ENCODE measurements at places on chromosomes 6 and 20.
A peak's percentile ranks its signal among the peaks of the same experiment; 100 is the strongest.

DNA sequence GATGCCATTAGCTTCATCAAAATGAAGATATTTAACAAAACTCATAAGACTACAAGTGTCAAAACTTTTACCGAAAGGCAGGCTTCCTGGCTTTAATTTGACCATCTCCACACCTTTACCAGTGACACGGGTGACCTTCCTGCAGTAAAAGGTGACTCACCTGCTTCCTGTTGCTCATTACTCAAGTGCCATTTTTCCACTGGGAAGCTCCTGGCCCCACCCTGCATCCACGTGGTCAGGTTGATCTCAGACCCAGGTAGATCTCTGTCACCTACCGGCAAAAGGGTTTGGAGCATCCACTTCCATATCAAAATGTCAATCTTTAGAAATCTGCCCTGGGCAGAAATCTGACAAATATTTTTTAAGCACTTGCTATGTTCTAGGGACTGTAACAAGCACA lies 31.9 kb upstream of the CDH4 start:
- DNase-seq = no peak

DNA sequence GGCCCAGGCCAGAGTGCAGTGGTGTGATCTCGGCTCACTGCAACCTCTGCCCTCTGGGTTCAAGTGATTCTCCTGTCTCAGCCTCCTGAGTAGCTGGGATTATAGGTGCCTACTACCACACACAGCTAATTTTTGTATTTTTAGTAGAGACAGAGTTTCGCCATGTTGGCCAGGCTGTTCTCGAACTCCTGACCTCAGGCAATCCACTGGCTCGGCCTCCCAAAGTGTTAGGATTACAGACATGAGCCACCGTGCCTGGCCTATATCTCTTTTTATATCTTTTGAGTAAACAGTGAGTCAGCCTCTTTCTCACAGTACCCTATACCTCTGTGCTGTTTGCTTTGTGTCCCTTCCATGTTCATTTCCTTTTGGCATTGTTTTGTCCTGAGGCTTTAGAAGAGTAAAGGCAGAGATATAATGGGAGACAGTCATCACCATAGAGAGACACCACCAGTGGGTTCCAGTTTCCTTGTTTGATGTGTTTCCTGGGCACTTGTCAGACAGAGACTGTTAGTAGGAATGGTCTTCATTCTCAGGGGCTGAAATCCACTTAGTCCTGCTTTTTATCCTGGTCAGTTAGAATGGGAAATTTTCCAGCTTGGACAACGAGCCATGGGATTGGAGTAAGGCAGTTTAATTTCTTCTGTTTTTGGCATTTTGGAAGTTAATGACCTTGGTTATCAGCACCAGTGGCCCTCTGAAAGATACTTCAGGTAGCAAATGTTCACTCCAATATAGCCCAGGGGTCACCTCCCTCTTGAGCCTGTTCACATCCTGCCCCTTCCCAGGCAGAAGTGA lies 32.2 kb upstream of the ASXL1 start:
- peak; percentile 61 for DNase-seq

GRCh38 chr6:155509743-155510475 lies 54.3 kb upstream of the NOX3 start:
- DNase-seq = no peak

GRCh38 chr20:4052554-4052953 lies 37.2 kb upstream of the RNF24 start:
- DNase-seq = no peak

DNA sequence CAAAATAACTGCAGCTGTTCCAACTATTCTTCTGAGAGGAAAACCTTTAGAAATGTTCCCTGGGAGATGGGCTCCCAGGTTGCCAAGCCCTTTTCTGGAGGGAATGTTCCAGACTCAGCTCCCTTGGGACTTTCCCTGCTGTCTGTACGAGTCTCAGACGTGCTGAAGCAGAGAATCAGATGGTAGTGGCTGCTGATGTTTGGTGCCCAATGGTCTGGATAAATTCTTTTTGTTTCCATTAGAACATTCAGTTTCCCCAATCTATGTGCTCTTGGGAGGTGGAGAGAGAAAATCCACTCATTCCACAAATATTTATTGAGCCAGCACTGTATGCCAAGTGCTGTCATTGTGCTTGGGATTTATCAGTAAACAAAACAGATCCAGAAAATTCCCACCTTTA lies 40.0 kb downstream of the SNHG17 start:
- no peak for DNase-seq

GRCh38 chr6:31535538-31536324 lies 6.1 kb downstream of the DDX39B start:
- no peak for DNase-seq

GRCh38 chr20:9550871-9551270 lies 36.5 kb downstream of the LAMP5 start:
- no peak for DNase-seq

GRCh38 chr20:5557123-5557522 lies 193.1 kb upstream of the SHLD1 start:
- DNase-seq = peak; percentile 80

GRCh38 chr6:44333273-44333919 lies 9.1 kb upstream of the SPATS1 start:
- no peak for DNase-seq

GRCh38 chr6:157314705-157315321 lies 8.5 kb downstream of the TMEM242 start:
- DNase-seq = no peak

DNA sequence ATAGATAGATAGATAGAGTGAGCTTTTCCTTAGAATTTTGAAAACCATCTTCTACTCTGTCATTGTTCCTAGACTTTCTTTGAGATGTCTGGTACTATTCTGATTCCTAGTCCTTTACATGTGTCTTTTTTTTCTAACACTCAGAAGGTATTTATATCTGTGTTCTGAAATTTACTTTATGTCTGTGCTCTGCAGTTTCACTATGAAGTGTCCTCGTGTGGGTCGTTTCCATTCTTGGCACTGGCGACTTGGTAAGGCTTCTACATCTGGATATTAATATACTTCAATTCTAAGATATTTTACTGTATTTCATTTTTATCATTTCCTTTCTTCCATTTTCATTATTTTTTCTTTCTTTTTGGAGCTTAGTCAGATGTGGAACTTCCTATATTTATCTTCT lies 87.0 kb downstream of the FHL5 start:
- DNase-seq = no peak

- no peak for DNase-seq
Observed at GRCh38 chr20:43558412-43559146, at the start of gene SGK2. Gene SGK2, plus strand, starts transcription at chr20:43559027. Its CDS starts 7,469 bp downstream, at chr20:43566496.

- DNase-seq = peak; percentile 89
Observed at GRCh38 chr20:34069341-34070078, 42.5 kb downstream of the EIF2S2 start.

DNA sequence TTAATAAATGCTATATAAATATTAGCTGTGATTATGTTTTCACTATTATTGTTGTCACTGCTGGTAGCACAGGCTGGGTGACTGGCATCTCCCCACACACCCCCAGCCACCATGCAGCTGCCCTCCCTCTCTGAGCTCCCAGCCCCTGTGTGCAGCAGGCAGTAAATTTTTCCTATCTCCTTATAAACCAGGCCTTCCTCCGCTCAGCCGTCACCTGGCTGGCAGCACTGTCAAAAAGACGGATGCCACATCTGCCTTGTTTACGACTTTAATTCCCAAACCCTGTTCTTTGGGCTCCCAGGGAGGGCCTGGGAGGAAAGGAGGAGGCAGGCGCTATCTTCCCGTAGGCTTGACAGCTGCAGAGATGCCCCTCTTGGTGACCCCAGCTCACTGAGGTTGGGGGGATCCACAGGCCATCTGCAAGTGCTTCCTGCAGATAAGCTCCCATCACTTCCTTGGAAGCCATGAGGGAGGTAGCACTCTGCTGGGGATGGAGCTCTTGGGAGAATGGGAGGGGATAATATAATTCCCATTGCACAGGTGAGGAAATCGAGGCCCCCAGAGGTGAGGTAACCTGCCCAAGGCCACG lies 94.5 kb downstream of the GRM4 start:
- DNase-seq = no peak

- DNase-seq = no peak
Observed at GRCh38 chr6:45898941-45899682, 116.5 kb downstream of the CLIC5 start.

DNA sequence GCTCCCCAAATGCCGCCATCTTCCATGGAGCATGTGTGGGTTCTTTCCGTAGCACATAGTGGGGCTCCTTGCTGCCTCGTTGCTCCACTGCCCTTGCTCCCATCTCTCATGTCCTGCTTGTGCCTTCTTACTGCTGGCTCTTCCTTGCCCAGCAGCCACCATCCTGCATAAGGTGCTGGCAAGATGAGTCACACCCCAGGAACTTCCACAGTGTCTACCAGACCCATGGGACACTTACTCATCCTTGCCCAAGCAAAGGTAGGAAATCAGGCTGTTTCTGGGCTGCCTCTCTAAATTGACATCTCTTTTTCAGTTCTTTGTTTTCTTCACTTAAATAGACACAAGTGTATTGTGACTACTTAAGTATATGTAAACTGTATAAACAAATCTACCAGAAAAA lies 39.4 kb upstream of the RGS17 start:
- DNase-seq = peak; percentile 15

DNA sequence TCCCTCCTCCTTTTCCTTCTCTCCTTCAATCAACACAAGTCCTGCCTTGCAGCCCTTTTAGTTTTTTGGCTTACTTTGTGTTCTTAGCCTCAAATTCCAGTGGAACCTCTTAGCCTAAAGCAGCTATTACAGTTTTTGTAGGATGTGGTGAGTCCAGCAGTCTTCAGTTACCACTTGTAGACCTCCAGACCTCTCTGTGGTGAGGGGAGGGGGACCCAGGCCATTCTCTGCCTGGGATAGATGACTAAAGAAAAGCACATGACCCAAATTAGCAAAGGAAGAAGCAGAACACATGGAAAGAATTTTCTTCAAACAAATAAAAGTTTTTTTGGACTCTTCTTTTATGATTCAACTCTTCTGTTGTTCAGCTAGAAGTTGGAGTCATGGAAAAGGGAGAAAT lies 246.5 kb downstream of the HAO1 start:
- no peak for DNase-seq

DNA sequence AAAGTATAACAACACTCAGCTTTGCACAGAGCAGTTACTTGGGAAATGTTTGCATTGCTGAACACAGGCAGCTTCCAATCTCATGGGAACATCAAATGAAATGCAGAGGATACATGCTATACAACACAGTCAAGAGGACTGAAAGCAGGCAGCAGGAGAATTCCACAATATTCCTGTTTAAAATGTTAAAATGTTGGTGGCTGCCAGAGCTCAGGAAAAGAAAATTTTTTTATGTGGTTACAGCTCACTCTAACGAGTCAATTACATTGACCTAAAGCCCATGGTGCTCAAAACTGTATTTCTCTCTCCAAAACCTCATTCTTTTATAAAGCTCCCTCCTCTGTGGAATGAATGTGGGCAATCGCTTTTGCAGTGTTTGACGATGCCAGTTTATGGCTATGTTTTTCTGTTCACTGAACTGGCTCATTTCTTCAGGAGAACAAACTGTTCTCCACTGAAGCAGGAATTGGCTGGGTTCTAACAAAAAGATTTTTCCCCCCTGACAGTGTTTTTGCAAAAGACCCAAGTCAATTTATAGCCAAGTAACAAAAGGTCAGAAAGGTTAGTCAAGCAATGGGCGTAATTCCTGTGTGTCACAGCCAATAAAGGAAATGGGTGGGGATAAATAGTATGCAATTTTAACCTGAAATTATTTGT lies 69.0 kb downstream of the ZHX3 start:
- DNase-seq = no peak

GRCh38 chr20:50259705-50260478 lies 69.3 kb downstream of the CEBPB start:
- DNase-seq = peak; percentile 65

- no peak for DNase-seq
Observed at GRCh38 chr20:52461582-52461981, 270.0 kb upstream of the ZFP64 start.

DNA sequence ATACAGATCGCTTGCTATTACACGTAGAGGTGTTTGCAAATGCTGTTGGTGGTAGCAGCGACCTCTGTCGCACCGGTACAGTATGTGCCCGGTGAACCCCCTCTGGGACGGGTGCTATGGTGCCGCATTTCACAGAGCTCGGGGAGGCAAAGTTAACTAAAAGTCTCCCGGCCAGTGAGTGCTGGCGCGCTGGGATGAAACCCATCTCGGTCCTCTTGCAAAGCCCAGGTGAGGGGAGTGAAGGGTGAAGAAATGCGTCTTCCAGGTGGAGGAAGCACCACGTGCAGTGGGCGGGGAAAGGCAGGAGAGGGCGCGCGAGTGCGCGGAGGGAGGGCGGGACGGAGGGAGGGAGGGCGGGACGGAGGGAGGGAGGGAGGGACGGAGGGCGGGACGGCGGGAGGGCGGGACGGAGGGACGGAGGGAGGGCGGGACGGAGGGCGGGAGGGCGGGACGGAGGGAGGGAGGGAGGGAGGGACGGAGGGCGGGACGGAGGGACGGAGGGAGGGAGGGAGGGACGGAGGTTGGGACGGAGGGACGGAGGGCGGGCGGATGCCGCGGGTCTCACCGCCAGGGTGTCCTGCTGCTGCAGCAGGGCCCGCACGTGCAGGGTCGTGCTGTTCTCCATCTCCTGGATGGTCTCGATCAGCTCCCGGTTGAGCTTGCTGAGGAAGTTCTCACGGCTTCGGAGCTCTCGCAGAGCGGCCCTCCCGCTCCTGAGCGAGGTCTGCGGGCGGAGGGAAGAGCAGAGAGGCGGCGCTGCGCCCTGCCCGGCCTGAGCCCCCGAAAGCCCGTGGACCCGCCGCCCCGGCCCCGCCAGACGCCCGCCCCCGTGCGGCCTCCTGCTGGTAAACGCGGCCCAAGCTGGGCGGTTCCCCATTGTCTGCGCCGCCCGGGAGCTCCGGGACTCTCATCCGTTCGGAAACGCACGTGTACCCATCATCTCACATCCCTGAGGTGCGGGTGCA lies 11.7 kb downstream of the C20orf96 start:
- DNase-seq = no peak

DNA sequence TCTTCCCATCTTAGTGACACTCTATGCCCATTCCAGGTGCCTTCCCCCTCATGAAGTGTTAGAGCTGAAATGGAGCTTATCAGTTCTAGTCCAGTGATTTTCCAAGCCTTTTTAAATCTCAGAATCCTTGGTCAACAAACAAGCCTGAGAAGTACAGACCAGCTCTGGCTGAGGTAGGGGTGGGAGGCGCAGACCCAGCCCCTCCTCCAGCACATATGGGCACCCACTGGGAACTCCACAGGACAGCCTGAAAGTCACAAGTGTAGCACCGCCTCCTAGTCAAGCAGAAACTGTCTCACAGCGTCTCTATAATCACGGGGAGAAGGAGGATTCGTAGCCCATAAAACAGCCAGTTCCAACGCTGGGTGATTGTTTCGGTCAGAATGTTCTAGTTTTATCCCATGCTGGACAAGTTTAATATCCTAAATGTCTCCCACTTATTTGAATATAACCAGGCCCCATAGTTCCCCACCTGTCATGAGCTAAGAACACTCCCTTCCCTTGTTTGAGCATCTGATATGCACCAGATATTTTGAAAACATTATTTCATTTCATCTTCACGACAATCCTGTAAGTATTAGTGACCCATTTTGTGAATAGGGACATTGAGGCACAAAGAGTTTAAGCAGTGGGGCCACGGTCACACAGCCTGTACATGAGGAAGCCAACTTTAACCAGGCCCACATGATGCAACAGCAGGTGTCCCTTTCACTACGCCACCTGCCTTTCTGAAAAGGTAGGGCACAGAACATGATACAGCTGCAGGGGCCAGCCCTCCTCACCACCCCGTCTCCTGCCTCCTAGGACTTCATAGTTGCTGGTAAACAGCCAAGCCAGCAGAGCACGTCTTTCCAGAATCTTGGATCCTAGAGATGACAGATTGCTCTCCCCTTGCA lies 40.1 kb downstream of the TRAF3IP2 start:
- peak; percentile 36 for DNase-seq

- no peak for DNase-seq
Observed at GRCh38 chr6:157649311-157650260, 173.5 kb upstream of the SNX9 start.

GRCh38 chr20:8331740-8332412 lies 199.8 kb downstream of the PLCB1 start:
- DNase-seq = no peak

Data from erythroblast (primary cell).